NCI-H460 (cell line): ENCODE measurements at places on chromosomes 13 and 19.

DNA sequence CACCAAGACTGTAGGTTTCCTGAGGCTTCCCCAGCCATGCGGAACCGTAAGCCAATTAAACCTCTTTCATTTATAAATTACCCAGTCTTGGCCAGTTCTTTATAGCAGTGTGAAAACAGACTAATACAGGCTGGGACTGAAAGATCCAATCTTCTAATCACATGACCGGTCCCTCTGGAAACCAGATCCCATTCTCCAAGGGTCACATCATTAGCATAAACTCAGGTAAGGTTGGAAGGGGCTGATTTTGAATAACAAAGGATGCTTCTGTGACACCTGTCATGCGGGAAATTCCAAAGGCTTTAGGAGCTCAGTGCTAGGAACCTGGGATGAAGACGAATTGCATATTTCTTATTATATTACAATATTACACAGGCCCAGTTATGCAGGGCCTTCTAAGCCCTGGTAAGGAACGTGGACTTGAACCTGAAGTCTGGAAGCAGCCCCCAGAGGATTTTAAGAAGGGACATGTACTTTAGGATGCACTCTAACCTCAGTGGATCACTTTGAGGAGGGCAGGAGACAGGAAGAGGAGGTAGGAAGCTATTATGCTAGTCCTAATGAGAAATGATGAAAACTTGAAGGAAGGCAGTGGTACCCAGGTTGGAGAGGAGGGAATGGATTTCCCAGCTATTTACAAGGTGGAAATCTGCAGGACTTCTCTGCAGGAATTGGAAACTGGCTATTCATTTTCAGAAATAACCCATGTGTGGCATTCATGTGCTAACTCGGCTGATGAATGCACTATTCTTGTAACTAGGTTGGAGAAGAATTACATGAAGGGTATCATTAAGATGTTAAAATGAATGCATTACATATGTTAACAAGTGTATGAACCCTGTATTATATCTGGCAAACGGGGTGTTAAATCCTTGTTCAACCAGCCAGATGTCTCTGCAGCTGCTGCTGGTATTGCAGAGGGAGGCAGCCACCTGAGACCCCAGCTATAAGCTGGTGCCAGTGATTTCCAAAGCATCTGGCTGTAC is 19.3 kb downstream of the TNFSF11 start:
- no peak for DNase-seq

DNA sequence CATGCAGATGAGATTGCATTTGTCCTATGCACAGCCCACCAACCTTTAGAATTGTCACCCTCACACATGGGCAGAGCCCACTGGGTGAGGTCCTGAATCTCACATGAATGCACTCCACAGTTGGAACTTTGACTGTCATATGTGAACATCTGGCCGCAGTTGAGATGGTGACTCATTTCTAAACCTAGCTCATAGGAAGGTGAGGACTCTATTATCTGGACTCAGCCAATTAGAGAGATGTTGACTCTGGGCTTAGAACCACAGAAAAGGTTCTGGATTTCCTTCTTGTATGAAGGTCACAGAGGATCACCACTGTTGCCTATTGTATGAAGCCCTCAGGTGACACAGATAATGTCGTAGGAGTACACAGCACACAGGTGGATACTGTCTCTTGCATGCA is 25.6 kb upstream of the ZNF681 start:
- DNase-seq, result no peak

- no peak for DNase-seq
Measured at GRCh38 chr13:96252903-96253302, 163.0 kb downstream of the HS6ST3 start.

DNA sequence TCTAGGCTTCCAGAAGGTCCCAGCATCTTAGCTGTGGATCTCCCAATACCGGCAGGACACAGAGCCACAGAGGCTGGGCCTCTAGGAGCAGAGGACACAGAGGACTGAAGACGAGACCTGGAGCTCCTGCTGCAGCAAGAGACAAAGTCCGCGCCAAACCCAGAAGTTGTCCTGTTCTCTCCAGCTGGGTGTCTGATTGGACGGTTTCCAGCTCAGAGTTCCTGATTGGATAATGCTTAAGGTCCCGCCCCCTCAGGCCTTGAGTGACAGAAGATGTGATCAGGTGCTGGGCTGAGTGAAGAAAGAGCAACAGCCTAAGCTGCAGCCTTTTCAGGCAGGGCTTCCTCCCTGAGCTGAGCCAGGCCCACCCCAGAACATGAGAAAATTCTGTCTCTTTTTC is 59.9 kb upstream of the ZNF85 start:
- DNase-seq, result no peak

- no peak for DNase-seq
Measured at GRCh38 chr19:37963190-37963936, 56.4 kb downstream of the SIPA1L3 start.

DNA sequence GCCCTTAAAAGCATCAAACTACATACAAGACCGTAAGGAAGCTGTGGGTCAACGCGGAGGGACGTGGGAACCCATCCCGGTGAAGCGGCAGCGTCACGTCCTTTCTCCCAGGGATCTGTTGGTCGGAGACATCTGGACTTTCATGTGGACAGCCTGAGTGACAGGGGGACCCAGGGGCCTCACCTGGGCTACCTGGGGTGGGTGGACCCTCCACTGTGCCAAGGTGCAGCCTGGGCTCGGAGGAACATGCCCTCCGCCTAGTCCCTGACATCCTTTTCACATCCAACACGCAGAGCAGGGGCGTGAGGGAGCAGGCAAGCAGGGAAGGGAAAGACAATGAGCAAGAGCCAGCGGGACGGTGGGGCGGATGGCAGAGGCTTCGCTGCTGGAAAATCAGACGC is 13.8 kb upstream of the GARIN5A start:
- no peak for DNase-seq

DNA sequence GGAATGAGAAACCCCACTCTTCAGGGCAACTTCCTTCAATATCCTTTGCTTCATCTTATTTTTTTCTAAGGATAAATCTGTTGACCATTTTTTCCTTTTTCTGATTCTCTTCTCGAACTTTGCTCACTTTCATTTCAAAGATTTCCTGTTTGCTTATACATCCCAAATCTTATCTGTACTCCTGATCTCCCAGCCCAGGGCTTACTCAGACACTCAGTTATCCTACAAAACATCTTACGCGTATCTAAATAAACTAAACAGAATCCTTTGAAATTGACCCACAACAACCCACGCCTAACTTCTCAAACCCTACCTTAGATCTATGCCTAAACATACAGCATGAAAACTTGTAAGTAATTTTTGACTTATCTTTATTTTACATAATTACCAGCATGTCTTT is 179.2 kb downstream of the ABCC4 start:
- no peak for DNase-seq

- DNase-seq, result no peak
Measured at GRCh38 chr19:46844067-46844489, 6.6 kb downstream of the AP2S1 start.

- no peak for DNase-seq
Measured at GRCh38 chr13:60696602-60697001, 299.6 kb downstream of the TDRD3 start.

GRCh38 chr19:48341515-48342413 is 16.4 kb downstream of the EMP3 start:
- DNase-seq, result no peak

DNA sequence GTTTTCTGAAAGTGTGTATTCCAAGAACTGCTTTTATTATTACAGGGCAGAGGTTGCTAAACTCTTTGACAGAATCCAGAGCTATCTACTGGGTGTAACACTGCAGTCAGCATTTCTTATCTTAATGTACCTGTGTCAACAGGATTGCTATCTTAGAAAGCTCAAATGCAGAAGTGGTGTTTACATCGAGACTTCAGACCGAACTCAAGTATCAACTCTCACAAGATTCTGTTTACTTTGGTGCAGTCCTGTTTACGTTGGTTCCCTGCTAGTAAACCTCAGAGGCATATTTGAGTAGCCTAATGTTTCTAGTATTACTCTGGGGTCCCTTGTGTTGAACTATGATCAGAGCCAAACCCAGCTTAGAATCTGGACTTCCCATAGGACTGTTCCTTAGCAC is 20.5 kb downstream of the SLC15A1 start:
- no peak for DNase-seq

DNA sequence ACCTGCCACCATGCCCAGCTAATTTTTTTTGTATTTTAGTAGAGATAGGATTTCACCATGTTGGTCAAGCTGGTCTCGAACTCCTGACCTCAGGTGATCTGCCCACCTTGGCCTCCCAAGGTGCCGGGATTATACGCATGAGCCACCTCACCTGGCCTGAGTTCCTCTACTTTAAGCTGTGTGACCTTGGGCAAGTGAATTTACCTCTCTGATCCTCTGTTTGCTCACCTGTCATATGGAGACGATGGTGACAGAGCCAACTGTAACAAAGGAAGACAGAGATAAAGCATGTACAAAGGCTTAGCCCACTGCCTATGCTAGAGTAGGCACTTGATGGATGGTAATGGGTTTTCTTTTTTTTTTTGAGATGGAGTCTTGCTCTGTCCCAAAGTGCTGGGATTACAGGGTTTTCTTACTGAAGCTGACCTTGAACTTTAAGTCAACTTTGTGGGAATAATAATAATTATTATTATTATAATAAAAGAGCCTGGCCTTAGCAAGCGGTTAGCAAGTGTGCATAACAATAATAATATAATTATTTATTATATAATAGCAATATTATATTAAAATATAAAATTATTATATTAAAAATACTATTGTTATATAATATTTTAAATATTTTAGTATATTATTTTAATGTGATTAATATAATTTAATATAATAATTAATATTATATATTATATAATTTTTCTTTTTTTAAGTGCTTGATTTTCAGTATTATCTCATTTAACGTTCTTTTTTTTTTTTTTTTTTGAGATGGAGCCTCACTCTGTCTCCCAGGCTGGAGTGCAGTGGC is 1.3 kb upstream of the ACER1 start:
- no peak for DNase-seq

GRCh38 chr19:39110263-39110967 is 15.2 kb upstream of the PAK4 start:
- DNase-seq, result peak; percentile 55

DNA sequence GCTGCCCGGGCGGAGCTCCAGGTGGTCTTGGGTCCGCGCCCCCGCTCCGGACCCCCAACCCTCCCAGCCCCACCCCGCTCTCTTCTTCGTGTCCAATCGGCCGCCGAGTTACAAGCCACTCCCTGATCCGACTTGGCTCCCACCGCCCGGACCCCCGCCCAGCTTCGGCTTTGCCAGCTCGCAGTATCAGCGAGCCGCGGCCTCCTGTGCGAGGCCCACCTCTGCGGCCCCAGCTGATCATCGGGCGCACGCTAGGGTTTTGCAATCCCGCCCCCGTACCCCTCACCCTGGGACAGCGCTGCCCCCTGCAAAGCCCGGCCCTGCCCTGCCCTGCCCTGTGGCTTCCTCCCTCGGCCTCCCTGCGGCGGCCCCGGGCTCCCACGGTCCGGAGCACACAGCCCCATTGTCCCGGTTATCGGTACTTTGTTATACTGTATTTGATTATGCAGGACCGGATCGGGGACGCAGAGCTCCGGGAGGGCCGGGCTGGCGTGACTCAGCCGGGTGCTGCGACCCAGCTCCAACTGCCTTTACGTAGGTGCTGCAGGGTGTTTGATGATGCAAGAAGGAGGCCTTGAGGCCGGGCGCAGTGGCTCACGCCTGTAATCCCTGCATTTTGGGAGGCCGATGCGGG is 598 bp upstream of the LPAR2 start:
- peak; percentile 50 for DNase-seq

DNA sequence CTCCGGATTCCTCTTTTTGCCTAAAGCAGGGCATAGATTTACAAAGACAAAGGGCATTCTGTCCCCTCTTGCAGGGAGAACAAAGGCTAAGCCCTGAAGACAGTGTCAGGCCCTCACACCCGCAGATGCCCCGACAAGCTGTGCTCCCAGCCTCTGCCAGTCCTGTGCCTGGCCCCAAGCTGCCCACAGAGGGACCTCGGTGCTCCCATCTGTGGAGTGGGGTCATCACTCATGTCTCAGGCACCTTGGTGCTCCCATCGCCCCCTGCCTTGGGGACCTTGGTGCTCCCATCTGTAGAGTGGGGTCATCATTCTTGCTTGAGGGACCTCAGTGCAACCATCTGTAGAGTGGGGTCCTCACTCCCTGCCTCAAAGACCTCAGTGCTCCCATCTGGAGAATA is 24.3 kb downstream of the C13orf46 start:
- no peak for DNase-seq

GRCh38 chr19:57719901-57720519 is 7.4 kb downstream of the ZNF671 start:
- DNase-seq, result no peak

DNA sequence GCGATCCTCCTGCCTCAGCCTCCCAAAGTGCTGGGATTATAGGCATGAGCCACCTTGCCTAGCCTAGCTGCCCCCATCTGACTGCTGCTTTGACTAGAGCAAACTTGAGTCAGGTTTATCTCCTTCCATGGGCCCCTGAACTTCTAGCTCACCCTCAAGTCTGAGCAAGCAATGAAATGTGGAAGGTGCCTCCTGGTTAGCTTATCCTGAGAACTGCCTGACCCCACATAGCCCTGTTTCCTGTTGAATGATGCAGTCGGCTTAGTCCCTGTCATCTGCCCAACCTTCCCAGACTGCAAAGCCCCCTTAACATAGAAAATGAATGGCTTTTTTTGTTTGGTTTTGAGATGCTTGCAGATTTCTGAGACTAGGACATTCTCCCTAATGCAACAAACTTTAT is 8.9 kb upstream of the TMEM160 start:
- DNase-seq, result no peak

GRCh38 chr13:110563463-110563774 is 1.9 kb upstream of the RAB20 start:
- DNase-seq, result no peak

- DNase-seq, result no peak
Measured at GRCh38 chr13:43751624-43752023, 35.1 kb downstream of the ENOX1 start.

DNA sequence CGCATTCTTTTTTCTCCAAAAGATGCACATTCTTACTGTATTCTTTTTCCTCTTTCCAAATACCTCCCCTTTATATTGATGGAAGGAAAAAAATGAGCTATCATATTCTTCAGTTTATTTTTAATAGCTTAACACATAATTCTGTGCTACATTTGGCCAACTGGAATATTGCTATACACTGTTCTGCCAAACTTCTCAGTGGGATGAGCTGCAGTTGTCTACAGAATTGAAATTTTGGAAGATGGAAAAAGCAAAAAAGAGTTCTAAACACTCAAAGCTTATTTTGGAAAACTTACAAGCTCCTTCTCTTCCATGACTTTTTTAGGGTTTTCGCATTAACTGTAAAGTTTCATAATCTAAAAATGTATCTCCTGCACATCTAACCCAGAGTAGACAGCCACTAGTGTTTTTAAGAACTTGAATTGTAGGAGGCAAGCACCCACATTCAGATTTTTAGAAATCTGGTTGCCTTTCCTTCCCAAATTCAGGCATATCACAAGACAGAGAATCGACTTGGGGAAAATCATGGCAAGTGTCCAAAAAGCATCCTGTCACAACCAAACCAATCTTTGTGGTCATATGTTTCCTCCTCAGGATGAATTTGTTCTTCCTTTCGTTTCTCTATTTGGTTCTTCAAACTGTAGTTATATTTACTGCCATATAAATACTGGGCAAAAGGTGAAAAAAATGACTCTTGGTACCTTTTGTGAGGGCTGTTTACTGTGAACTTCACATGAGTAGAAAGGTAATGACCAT is 111.4 kb upstream of the FRY start:
- no peak for DNase-seq
